ENCODE measurements at places on chromosomes 11 and 22. TPM values are rescaled to one million over a fixed set of nuclear protein-coding genes. Genes with fewer than 3 reads are reported as not detected.

- no peak for DNase-seq
Observed at GRCh38 chr11:43954241-43954640, 11.8 kb downstream of the C11orf96 start.

GRCh38 chr11:119522609-119523008, 99.6 kb upstream of the THY1 start:
- DNase-seq, result no peak

- no peak for DNase-seq
Observed at GRCh38 chr11:75496305-75496752, 29.4 kb downstream of the GDPD5 start.

DNA sequence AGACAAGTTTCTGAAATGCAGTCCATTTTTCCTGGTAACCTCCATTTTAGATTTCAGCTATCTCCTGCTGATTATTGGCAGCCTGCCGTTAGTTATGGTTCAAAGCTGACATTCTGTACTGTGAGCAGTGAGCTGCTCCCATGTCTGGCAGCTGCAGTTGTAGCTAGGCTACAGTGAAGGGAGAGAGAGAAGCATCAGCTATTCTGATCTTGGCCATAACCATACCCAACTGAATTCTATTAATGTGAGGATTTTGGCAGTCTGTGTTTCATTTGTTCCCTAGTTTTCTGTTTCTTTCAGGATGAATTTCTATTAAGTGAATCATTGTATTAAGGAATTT, 33.4 kb downstream of the SIK2 start:
- no peak for DNase-seq

- DNase-seq, result no peak
Observed at GRCh38 chr11:80241766-80242165, 800.9 kb upstream of the TENM4 start.

GRCh38 chr11:67453816-67454732, 1.1 kb upstream of the CABP4 start:
- no peak for DNase-seq

- DNase-seq, result peak; percentile 51
Observed at GRCh38 chr11:8192016-8192895, 23.4 kb upstream of the RIC3 start.

DNA sequence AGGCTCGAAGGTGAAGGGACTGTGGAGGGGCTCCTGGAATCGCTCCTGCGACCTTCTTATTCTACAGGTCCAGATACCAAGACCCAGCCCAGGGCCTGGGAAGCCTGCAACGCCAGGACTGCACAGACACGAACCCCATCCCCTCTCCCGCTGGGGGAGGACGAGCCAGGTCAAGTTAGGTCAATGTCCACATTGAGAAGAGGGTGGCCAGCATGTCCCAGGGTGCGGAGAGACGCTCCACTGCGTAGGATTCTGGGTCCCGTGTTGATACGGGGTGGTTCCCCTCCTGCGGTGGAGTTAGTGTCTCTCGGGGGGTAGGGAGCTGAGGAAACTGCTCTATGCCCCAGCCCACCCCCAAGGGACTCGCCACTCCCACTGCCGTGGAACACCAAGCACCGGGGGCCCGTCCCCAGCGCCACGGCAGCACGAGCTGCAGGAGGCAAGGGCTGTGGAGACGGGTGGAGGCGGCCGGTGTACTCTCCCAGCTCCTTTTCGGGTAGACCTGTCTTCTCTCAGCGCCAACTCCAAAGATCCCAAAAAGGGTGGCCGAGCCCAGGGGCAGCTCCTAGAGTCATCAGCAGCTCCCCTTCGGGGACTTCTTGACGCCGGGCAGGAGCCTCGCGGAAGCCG, 1.6 kb downstream of the GSC2 start:
- DNase-seq, result no peak

DNA sequence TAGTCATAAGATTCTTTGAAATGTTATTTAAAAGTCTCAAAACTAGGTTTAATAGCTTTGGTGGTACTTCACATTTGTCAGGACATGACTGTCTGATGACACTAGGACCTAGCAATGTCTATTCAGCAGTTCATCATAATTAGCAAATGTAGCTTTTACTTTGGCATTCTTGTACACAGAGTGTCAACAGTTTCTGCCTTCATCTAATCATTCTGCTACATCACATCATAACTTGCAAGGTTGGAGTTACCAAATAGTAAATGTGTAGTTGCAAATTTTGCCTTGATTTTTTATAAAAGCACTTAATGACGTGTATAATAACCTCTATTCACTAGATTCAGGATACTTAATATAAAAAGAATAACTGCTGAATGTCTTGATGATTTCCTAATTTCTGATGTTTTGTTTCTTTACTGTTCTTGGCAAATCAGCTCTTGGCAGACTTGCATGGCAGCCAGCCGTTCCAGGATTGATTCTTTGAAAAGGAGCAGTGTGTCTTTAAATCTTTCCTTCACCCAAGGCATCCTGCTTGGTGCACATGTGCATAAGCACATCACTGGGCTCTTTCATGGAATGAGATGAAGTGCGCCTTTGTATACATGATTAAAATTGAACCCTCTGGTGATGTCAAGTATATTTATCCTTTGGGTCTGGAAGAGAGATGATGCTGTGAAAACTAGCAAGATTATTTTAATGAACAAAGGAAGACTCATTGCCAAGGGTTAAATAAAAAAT, 12.2 kb downstream of the FBXO7 start:
- no peak for DNase-seq

Gene CD6
- total RNA-seq, result 0.70 TPM

Gene ARHGEF17
- 69.7 TPM for total RNA-seq

Data from type B pancreatic cell (in vitro differentiated cells).